ENCODE measurements at places on chromosomes 5 and 9.

- no peak for DNase-seq
Measured at GRCh38 chr9:114006931-114007691, 71.0 kb downstream of the AMBP start.

- no peak for DNase-seq
Measured at GRCh38 chr9:82532504-82533180, 530.3 kb downstream of the RASEF start.

DNA sequence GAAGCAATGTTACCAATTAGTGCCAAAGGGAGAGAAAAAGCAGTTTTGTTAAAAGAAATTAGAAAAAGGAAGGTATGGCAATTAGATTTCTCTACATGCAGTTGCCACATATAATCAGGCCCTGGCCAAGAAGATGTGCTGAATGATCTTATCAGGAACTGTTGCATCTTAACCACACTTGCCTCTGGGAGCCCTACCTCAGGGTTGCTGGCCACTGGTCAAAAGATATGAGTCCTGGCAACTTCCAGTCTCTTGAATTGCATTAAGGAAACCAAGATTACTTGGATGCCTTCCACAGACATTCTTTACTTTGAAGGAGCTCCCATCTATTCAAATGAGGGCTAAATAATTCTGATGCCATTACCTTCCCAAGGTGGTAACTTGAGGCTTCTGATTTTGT, 60.4 kb downstream of the TNC start:
- DNase-seq, result no peak

DNA sequence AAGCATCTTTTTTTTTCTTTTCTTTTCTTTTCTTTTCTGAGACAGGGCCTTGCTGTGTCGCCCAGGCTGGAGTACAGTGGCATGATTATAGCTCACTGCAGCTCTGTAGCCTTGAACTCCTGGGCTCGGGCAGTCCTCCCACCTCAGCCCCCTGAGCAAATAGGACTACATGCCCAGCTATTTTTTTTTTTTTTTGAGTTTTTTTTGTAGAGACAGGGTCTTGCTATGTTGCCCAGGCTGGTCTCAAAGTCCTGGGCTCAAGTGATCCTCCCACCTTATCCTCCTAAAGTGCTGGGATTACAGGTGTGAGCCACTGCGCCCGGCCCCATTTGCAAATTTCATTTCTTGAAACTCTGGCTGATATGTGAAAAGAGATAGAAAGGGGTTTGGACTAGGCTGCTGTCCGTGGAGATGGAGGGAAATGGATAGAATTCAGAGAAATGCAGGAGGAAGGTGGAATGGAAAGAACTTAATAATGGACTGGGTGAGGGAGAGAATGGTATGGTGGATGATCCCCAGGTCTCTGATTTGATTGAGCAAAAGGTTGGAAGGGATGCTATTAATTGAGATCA, 32.9 kb downstream of the TNFAIP8 start:
- no peak for DNase-seq

GRCh38 chr9:124724415-124725067, 46.6 kb downstream of the NR6A1 start:
- no peak for DNase-seq

- DNase-seq, result no peak
Measured at GRCh38 chr9:32728181-32728580, 55.2 kb upstream of the TMEM215 start.

GRCh38 chr9:36364577-36364976, 35.5 kb downstream of the RNF38 start:
- DNase-seq, result no peak

DNA sequence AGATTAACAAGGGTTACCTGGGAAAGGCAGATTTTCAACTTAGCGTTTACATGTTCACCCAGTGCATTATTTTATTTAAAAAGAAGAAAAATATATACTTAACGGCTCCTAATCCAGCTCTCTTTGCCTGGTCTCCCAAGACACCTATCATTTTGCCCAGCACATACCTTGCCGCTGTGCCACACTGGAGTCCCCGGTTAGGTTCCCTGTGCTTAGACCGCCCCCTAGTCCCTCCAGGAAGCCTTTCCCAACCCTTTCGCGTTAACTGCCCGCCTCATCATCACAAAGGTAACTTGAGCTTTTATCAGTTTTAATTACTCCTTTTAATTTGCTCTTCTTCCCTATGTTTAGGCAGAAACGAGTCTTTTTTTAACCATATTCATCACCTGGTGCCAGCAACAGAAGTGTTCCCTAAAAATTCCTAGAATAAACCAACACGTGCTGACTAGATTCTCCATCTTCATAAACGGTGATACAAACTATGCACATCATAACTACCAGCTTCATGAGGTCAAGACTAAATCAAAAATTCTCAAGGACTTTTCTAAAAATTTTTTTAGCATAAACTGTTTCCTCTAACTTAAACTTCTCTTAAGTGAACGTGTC, 19.7 kb downstream of the DNAJA1 start:
- no peak for DNase-seq

GRCh38 chr9:14312719-14313377, 1.1 kb downstream of the NFIB start:
- no peak for DNase-seq

GRCh38 chr9:92048924-92049625, 66.1 kb downstream of the SPTLC1 start:
- no peak for DNase-seq

DNA sequence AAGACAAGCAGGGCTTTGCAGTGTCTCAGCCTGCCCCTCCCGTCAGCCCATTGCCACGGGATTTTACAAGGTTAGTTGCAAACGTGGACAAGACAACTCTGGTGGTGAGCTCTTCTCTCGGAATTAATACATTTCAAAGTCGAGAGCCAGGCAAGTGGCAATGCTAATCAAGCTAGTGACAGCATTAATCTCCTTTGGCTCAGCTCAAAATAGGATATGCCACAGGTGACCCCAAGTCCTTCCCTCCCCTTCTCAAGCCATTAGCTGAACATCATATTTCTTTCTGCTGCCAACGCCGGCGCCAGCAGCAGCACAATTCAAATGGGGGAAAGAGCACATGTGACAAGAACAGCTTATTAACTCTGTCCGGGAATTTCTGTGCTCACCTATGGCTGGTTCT, 190.1 kb downstream of the ATPSCKMT start:
- no peak for DNase-seq

- no peak for DNase-seq
Measured at GRCh38 chr9:82920154-82920553, 142.8 kb downstream of the RASEF start.

DNA sequence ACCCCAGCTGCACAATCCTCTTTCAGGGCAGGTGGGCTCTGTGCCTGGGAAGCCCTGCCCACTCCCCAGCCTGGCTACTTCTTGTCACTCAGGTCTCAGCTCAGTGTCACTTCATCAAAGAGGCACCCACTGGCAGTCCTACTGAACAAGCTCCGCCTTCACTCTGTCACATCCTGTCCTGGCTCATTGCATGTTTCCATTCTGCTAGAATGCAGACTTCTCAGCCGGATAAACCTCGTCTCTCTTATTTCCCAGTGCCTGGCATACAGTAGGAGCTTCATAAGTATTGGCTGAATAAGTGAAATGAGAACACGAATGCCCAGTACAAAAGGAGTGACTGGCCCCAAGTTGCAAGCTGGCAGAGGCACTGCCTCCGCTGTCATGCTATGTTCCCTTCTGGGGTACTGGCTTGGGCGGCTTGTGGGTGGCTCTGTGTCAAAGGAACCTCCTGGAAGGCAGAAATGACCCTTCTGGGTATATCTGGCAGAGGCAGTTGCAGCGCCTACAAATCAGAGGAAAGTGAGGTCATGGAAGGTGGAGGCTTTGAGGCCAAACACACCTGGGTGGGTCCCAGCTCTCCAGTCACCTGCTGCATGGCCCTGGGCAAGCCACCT, 98.3 kb upstream of the PHYKPL start:
- DNase-seq, result no peak

GRCh38 chr5:56507351-56507930, 274.3 kb upstream of the ANKRD55 start:
- no peak for DNase-seq

GRCh38 chr5:106907979-106908378, 762.8 kb downstream of the EFNA5 start:
- DNase-seq, result no peak

DNA sequence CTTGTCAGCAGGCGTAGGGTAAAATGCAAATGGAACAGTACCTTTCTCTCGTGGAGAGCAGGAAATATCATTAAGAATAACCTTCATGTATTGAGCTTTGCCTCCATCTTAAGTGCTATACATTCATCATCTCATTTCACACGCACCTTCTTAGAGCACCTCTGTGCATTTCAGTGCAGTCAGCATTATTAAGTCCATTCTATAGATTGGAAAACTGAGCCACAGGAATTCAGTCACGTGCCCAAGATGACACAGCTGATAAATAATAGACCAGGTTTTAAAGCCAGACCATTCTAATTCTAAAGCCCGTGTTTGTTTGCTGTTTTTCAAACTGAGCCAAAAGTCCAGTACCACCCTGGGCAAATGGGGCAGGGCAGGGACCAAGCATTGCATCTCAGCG, 109.2 kb upstream of the WWC1 start:
- DNase-seq, result no peak

- DNase-seq, result no peak
Measured at GRCh38 chr5:1180841-1181271, 20.5 kb upstream of the SLC6A19 start.

DNA sequence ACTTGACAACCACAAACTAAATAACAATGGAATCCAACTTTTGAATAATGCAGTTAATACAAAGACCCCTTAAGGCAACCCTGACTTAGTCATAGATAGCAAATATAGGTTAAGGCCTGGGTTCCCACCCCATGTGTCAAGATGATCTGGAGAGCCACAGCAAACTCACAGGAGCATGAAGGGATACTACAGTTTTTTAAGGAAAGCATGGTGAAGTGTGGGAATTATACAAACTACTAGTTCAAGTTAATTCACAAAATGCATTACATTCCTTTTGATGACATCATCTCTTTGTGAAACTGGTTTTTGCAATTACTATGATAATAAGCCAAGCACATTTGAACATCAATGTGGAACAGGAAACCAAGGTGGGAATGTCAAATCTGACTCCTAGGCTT, 50.6 kb downstream of the LHFPL2 start:
- DNase-seq, result no peak

- DNase-seq, result no peak
Measured at GRCh38 chr5:122190156-122190555, 60.8 kb downstream of the ZNF474 start.

DNA sequence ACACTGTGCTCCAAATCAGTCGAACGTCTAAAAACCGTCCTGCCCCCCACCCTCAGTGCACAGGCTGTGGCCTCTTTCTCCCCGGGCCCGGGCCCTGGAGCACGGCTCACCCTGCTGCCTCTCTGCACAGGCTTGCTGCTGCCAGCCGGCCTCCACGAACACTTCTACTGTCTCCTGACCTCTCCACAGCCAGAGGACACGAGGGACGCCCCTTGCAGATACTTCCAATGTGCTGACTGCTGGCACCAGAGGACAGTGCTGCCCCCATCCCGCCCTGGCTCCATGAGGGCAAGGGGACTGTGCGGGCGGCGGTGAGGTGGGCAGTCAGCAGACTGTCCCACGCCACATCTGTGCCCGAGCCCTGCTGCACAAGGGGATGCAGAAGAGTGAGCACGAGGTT, 174.8 kb downstream of the COL23A1 start:
- no peak for DNase-seq

DNA sequence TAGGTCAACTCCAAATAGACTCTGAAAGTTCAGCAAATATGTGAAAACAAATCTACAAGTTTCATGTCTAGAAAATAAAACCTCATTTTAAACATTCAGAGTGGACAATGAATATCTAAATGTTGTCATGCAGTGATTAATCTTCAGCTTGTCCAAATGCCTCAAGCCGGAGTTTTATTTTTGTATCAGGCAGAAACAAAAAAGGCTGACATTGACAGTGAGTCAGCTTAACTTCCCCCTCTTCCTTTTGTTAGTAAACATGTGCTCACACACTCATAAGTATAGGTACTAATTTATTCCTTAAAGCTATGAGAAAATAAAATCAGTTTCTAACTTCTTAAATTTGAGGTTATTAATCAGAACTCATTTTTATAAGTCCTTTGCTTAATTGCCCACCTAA, 467.9 kb upstream of the DAB2 start:
- no peak for DNase-seq

- DNase-seq, result no peak
Measured at GRCh38 chr9:17138503-17138902, 3.7 kb downstream of the CNTLN start.

DNA sequence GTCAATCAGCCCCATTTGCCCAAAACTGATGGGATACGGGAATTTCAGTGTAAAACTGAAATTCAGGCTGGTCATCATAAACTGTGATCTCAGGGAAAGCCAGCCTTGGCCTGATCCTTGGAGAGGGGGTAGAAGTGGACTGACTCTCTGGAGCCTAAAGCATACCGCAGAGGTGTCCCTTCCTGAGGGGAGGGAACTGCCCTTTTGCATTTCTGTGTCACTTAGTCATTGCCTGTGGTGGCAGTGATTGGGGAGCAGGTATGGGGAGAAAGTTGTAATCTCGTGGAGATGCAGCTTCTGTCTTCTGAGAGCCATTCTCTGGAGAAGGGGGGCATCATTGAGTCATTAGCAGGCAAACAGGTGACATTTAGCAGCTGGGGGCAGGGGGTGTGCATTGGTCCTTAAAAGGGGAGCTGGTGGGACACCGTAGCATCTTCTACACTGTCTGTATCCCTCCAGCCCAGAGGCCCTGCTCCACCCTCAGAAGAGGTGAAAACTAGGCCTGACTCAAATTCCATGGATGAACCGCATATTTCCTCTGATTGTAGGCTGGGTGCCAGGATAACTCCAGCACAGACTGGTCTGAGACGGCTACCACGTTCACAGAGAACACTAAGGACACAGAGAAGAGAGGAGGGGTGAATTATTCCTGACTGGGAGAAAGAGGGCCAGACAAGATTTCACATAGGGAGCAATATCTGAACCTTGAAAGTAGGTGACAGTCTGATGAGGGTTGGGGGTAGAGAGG, 143.3 kb downstream of the SEC61B start:
- DNase-seq, result no peak

DNA sequence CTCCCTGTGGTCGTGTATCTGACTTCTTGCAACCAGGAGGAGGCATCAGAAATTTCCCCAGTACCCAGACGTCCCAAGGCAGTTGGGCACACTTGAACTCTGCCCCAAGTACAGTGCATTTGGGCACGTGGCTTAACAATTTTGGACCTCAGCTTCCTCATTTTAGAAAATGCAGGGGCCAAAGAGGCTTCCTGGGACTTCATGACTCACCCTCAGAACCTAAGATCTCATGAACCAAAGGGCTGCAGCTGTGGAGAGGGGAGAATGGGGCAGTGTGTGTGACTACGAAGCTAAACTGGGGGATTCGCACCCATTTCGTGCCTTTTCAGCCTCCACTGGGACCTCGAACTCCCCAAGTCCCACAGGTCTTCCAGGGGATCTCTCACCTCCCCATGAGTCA, 59.2 kb downstream of the SYK start:
- no peak for DNase-seq

- no peak for DNase-seq
Measured at GRCh38 chr5:92916036-92916435, 665.0 kb downstream of the NR2F1-AS1 start.

GRCh38 chr9:78210841-78211301, 25.0 kb upstream of the CEP78 start:
- no peak for DNase-seq
